Hepatocyte (in vitro differentiated cells): ENCODE measurements at places on chromosomes 3 and 15.

- no peak for DNase-seq
Measured at GRCh38 chr3:134239538-134239937, 11.1 kb downstream of the RYK start.

GRCh38 chr15:96974761-96975160 is 644.3 kb downstream of the NR2F2 start:
- DNase-seq, result no peak

GRCh38 chr3:20100151-20100550 is 59.9 kb downstream of the KAT2B start:
- DNase-seq, result no peak

DNA sequence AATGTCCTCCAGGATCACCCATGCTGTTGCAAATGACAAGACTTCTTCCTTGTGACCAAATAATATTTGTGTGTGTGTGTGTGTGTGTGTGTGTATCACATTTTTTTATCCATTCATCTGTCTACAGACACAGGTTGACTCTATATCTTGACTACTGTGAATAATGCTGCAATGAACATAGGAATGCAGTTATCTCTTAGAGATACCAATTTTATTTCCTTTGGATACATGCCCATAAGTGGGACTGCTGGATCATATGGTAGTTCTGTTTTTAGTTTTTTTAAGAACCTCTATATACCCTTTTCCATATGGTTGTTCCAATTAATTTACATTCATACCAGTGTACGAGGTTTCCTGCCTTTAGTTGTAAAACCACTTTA is 41.7 kb downstream of the GPR176 start:
- no peak for DNase-seq

DNA sequence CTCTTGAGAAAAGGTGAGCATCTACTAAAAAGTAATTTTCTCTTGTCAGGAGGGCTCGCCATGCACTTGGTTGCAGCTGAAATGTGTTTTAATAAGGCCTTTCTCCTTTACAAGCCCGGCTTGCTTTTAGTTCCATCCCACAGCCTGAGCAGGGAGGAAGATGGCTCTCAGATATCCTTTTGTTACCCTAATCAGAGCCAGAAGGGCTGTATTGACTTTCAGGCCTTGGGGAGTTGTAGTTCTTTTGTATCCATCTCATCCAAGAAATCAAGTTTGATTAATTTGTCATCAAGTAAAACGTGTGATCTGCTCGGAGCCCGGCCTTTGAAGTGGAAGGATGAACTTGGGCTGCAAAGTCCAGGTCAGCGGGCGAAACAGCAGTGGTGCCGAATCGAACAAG is 52.9 kb downstream of the EIF4E3 start:
- no peak for DNase-seq

GRCh38 chr3:180926526-180926925 is 14.1 kb downstream of the FXR1 start:
- DNase-seq, result no peak

DNA sequence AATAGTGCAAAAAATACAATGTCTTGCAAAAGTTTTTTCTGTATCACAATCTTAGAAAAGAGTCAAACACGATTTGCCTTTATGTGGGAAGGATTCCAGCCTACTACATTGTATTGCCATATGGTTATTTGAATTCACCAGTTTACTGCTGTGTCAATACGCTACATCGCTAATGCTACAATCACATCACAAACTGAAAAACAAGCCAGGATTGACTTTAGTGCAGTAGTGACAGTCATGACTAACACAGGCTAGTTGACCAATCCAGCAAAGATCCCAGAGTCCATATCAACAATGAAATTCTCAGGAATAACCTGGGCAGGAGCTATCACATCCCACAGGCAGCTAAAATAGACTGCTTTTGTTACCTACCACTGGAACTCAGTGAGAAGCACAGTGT is 67.0 kb downstream of the IL12A start:
- DNase-seq, result no peak

- no peak for DNase-seq
Measured at GRCh38 chr3:122094125-122094524, 39.0 kb downstream of the CD86 start.

GRCh38 chr3:133301731-133302130 is 98.1 kb upstream of the BFSP2 start:
- DNase-seq, result no peak

- DNase-seq, result no peak
Measured at GRCh38 chr3:185693985-185694653, 108.0 kb downstream of the SENP2 start.

DNA sequence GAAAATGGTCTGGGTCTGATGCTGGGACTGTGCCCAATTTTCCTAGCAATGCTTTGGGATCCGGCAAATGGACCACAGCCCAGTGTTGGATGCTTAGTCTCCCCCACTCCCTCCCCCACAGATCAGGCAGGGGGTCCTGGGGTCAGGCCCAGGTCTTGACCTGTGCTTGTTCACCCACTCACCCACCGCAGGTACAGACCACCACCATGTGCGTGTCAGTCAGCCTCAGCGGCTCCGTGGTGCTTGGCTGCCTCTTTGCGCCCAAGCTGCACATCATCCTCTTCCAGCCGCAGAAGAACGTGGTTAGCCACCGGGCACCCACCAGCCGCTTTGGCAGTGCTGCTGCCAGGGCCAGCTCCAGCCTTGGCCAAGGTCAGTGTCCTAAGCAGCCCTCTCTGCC is 10.6 kb downstream of the GRM2 start:
- DNase-seq, result peak; percentile 1

GRCh38 chr3:71208211-71209095 is 375.1 kb downstream of the FOXP1 start:
- peak; percentile 59 for DNase-seq

- no peak for DNase-seq
Measured at GRCh38 chr3:195458316-195458717, 15.5 kb upstream of the ACAP2 start.

DNA sequence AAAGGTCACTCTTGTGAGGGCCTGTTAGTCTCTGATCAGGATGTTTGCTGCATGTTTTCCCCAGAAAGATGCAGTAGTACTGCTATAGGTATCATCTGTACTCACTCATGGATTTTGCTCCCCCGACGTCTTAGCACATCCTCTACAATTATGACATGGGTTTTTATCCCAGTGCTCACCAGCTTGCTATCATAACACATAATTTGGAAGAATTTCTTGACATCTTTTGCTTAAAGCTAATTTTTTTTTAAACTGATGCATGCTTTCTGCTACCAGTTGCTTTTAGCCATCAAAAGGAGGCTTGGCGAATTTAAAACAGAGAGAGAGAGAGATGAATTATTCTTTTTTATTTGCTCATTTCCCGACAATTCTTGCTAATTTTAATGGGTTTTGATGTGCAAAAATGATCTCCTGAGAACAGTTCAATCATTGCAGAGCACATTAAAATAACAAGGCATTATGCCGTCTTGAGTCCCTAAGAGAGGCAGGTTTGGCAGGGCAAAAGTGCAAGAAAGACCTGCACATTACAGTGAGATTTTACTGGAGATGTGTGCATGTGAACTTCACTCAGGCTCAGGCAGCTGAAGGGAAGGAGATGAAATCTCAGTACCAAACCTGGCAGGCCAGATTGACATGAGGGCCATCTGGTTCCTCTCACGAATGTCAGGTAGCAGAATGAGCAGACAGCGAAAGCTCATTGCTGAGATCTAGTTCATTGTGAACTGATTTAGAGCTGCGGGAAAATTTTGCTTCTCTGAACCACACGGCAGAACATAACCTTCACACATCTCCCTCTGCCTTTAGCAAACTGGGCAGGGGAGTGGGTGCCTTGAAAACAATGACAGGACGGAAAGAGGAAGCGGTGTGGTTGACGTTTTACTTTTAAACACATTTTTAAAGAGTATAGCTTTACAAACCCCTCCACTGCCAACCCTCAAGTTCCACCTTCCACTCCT is 25.9 kb upstream of the GOLGA8B start:
- no peak for DNase-seq
